ENCODE measurements at places on chromosomes 7 and 10.

GRCh38 chr10:132447446-132448247 is 50.6 kb downstream of the PWWP2B start:
- no peak for DNase-seq

- DNase-seq: peak; percentile 21
Observed at GRCh38 chr10:106401161-106401560, 763.3 kb downstream of the SORCS1 start.

DNA sequence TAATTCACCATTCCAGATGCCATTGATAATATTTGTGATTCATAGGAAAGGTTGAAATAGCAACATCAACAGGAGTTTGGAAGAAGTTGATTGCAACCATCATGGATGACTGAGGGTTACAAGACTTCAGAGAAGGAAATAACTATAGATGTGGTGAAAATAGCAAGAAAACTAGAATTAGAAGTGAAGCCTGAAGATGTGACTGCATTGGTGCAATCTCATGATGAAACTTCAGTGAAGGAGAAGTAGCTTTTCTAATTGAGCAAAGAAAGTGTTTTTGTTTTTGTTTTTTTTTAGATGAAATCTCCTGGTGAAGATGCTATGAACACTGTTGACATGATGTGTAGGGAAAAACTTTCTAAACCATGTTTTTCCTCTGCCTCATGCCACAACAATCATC is 18.7 kb upstream of the CD36 start:
- DNase-seq: no peak

DNA sequence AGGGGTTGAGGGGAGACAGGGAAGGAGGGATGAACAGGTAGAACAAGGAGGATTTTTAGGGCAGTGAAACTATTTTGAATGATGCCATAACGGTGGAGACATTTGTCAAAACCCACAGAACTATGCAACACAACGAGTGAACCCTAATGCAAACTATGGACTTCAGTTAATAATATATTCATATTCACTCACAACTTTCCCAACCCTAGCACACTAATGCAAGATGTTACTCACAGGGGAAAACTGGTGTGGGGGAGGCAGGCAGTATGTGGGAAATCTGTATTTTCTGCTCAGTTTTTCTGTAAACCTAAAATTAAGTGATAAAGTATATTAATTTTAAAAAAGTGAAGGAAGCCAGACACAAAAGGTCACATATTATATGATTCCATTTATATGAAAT is 17.3 kb downstream of the GNA12 start:
- DNase-seq: no peak

DNA sequence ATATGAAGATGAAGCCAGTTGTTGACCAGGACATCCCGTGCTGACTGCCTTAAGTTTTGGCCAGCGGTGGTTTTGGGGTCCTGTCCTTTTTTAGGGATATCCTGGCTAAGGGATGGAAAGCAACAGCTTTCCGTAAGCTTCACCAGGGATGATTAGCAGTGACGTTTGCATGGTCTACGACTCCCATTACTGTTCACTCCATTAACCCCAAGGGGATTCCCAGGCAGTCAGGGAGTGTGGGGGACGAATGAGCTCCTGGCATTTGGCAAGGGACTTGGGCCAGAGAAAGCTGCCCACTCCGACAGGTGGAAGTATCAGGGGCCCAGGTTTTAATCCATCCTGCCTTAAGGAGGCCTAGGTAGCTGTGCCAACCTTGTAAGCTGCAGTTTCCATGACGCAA is 66.8 kb downstream of the ITGB1 start:
- no peak for DNase-seq

- DNase-seq: no peak
Observed at GRCh38 chr10:28020080-28020860, 21.4 kb upstream of the ODAD2 start.

Data from midbrain (tissue), 1 donor.